ENCODE measurements at places on chromosomes 12 and 14.

DNA sequence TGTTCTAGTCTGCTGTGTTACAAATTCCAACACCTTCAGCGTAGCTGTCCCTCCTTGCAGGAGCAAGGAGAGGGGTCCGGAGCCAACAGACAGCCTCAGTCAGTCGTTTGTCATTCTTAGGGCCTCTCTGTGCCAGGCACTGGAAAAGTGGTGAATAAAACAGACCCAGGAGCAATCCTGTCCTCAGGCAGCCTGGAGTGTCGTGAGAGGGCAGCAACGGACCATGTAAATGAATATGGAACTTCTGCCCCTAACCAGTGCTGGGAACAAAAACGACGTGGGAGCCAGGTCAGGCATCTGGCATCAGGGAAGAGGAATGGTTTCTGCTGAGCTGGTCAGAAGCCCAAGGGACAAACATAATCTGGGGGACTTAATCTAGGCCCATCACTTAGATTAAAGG is 64.8 kb upstream of the PSMC1 start:
- DNase-seq = no peak

DNA sequence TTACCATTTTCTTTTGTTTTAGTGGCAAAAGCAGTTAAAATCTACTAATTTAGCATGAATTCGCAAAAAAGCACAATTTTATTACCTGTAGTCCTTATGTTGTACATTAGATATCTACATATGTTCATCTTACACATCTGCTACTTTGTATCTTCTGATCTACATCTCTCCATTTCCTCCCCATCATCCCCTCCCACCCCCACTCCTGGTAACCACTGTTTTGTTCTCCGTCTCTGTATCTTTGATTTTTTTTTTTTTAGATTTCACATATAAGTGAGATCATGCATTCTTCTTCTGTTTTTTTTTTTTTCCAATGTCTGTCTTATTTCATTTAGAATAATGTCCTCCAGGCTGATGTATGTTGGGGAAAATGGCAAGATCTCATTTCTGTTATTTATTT is 922.7 kb downstream of the VRK1 start:
- DNase-seq = no peak

DNA sequence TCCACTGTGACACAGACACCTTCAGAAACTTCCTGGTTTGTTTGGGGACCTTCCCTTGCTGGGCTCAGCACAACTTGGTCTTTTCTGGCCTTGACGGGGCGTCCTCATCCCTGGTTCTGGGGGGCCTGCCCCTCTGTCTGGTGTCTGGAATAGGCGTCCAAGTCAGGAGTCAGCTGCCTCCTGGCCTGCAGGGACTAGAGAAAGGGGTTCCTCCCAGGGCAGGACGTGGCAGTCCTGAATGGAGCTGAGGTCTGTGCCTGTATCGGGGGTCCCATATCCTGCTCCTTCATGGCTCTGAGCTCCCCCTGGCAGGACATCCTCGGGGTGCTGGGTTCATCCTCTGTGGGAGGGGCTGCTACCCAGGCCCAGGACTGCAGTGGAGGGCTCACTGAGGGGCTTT is 384.0 kb downstream of the TMEM121 start:
- no peak for DNase-seq

DNA sequence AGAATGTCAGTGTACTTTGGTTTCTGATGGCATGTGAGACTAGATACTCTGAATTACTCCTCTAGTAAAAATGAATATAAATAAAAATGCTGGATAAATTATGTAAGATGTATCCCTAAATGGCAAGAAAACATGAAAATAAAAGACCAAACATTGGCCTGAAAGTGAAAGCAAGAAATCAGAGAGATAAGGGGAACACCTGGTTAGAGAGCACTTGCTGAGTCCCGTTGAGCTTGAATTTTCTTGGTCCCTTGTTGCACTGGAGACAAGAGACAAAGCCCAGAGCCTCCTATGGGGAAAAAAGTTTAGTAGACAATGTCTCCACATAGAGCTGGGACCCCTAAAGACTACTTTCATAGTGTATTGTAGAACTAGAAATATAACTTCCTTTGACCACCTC is 23.9 kb downstream of the RASSF8 start:
- no peak for DNase-seq

DNA sequence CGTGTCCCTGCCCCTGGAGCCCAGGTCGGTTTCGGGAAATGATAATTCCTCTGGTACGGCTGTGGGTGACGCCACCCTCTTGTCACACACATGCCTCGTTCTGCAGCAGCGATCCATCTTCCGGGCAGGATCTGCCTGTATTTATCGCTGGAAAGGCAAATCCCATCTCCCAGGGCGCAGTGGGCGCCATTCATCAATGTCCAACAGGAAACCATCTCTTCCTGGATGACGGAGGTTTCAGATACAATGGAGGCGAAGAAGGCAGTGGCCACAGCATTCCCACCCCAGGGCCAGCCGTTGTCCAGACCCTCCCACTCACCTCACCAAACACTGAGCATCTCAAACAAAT is 74.2 kb downstream of the NOC4L start:
- no peak for DNase-seq

GRCh38 chr14:102777711-102778337 is 575 bp downstream of the TRAF3 start:
- DNase-seq = no peak

DNA sequence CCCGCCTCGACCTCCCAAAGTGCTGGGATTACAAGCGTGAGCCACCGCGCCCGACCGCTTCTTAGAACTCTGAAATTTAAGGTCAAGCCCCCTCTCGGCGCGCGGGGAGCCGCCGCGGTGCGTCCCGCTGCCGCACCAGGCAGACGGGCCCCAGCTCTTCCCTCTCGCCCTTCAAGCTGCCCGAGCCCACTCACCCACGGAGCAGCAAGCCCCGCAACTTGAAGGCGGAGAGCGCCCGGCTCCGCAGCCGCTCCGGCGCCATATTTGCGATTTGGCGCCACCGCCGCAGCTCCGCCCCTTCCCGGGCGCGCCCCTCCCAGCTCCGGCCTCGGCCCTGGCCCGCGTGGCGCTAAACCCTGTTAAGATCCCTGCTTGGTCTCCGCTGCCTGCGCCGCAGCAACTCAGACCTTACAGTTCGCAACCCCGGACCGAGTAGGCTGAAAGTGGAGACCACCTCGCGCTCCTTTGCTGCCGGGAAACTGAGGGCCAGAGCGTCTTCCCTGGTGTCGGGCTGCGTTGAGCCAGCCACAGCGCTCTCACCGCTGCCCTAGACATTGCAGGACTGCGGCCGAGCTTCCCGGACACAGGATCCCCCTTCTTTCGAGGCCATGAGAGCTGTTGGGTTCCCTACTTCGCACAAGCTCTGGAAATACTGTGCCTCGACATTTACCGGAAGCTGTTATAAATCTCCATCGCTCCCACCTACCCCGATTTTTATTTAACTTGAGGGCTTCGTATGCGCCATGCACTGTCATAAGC is at the start of gene POLE2:
Gene POLE2 (minus strand): TSS at position 273 of the 759 bp plus-strand sequence. CDS start 11 bp downstream, at position 262.
- peak; percentile 97 for DNase-seq

GRCh38 chr14:105192866-105193731 is 12.0 kb upstream of the NUDT14 start:
- DNase-seq = peak; percentile 60

DNA sequence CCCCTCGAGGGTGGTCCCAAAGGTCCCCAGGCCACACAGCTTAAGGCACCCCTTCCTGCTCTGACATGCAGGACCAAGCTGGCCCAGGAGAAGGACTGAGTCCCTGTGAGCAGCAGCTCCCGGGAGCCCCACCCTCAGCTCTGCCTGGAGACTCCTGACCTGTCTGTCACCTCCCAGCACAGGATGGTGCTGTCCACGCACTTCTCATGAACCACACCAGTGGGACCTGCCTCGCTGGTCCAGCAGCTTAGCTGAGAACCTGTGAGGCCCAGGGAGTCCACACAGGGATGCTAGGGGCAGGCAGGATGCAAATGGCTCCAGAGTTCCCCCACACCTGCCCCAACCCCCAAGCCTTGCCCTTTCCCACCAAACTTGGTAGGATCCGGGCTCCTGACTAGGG is 27.7 kb downstream of the CCDC85C start:
- no peak for DNase-seq

DNA sequence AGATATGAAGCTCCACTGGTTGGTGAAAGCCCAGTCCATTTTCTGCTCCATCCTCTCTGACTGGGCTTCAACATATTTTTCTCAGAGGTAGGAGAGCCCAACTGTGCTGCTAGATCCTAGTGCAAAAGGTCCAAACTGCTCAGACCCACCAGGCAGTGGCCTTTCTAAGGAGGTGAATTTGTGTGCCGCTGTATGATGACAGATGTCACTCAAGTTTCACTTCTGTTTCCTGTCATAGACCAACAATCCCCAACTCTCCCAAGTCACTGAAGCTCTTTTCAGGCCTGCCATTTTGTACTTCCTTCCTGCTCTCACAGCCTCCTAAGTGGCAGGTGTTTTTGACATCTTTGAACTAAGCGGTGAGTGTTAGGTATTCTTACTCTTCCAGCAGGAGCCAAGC is 16.4 kb upstream of the RNASE4 start:
- DNase-seq = no peak

GRCh38 chr12:12534166-12534866 is 28.3 kb downstream of the DUSP16 start:
- DNase-seq = no peak

DNA sequence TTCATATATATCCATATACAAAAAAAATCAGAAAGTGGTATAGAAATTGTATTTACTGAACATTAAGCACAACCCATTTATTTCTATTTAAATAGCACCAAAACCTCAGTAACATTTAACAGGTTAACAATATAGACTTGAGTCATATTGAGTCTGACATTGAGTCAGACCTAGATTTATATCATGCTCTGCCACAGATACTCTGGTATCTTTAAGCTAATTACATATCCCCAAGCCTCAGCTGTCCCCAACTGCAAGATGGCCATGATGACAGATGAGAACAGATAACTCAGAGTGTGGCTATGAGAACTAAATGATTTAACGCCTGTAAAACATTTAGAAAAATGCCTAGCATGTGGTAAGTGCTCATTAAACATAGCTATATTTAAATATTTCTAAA is 40.3 kb downstream of the IFNG start:
- DNase-seq = no peak

- no peak for DNase-seq
Measured at GRCh38 chr12:26297396-26298070, 102.2 kb downstream of the SSPN start.

- no peak for DNase-seq
Measured at GRCh38 chr12:51779876-51780275, 68.6 kb downstream of the FIGNL2 start.

DNA sequence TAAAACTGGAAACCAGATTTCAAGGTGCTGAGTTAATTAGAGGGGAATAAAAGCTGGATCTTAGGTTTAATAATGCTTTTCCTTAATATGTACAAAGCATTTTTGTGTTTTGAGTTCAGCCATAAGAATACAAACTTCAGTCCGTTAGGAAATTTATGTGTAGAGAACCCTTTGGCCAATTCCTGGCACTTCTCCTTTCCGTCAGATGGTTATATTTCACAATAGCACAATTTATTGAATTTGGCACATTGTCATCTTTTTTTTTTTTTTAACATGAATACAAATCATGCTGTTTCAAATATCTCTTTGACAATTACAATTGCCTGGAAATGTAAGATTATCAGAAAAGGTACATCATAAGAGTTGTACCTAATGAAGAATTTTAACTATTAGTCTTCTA is 56.2 kb upstream of the DDHD1 start:
- no peak for DNase-seq

DNA sequence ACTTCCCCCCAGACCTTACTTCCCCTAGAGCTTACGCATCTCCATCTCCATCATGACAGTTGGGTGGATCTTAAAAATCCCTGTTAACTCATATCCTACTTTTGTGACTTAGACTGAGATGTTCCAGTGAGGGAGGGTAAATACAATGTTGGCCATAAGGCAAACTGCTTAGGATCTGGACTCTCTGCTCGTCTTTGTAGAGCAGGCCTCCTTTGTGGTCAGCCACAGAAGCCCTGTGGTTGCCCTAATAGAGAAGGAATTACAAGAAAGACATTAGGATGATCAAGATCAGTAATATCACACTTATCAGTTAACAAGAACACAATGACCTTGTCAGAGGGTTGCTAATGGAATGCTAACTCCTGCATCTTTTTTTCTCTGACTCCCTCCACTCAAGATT is 52.0 kb downstream of the TMEM132C start:
- no peak for DNase-seq

DNA sequence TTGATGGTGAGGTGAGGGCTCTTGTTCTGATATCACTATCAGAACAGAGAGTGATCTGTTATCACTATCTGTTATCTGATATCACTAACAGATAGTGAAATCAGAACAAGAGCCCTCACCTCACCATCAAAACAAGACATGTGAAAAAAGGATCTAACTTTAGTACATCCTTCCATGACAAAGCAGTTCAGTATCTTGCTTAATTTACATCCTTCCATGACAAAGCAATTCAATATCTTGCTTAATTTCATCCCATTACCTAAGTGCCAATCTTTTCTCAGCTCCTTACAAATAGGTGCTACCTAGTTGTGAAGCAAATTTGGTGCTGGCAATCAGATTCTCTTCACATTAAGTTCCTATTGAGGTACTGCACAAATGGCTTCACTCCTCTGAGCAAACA is 1865.6 kb upstream of the FLRT2 start:
- no peak for DNase-seq

- no peak for DNase-seq
Measured at GRCh38 chr14:76152333-76152681, 585 bp downstream of the GPATCH2L start.

DNA sequence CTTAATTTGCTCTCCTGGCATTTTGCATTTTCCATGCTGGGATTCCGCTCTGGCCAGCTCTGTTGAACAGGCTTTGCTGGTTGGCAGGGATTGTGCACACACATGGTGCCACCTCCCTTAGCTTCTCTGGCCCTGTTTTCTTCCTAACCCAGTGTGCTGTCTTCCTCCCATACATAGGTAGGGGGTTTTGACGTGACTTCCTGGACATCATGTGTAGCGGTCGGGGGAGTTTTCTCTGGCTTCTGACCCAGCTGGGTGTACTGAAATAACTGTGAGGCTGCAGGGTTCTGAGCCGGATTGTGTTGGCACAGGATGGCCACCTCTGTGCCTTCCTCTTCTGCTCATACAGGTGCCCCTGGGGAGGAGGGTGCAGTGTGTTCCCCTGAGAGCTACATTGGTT is 25.7 kb downstream of the C14orf132 start:
- DNase-seq = no peak

Data from retina (tissue), 1 donor.